GM12892 (cell line): ENCODE measurements at places on chromosomes 6 and 20.

GRCh38 chr6:24916496-24916895 lies 19.3 kb downstream of the RIPOR2 start:
- no peak for DNase-seq

DNA sequence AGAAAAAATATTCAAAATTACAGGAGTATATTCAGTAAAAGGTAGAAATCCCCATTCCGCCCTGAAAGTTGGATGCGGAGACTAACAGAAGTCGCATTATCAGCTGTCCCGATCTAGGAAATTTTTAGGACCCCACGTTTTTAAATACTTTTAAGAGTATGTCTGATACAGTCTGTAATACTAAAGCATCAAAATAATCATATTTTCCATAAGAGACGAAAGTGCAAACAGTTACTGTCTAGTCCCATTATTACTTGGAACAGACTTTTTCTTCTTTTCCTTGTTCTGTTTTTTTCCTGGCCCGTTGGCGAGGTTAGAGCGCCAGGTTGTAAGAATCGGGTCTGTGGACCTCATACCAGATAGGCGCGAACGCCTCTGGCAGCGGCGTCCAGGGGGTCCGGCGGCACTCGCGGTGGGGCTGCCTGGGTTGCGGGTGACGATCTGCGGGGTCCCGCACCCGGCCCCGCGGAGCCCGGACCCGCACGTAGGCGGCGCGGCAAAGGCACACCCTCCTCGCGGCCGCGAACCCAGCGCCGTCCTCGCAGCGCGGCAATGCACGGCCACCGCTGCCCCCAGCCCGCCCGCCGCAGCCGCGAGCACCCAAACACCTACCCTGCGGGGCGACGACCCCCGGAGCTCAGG lies 460 bp downstream of the PLAGL1 start:
- DNase-seq: no peak

DNA sequence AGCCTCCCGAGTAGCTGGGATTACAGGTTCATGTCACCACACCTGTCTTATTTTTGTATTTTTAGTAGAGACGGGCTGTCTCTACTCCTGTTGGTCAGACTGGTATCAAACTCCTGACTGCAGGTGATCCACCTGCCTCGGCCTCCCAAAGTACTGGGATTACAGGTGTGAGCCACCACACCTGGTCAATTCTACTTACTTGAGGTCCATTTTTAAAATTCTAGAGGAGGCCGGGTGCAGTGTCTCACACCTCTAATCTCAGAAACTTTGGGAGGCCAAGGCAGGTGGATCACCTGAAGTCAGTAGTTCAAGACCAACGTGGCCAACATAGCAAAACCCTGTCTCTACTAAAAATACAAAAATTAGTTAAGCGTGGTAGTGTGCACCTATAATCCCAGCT lies 7.8 kb downstream of the RIPOR3 start:
- no peak for DNase-seq

- peak; percentile 88 for DNase-seq
These were observed 45.9 kb downstream of the FGD2 start for GRCh38 chr6:37051138-37052026.

- no peak for DNase-seq
These were observed 33.5 kb downstream of the DACT2 start for GRCh38 chr6:168286116-168286515.

DNA sequence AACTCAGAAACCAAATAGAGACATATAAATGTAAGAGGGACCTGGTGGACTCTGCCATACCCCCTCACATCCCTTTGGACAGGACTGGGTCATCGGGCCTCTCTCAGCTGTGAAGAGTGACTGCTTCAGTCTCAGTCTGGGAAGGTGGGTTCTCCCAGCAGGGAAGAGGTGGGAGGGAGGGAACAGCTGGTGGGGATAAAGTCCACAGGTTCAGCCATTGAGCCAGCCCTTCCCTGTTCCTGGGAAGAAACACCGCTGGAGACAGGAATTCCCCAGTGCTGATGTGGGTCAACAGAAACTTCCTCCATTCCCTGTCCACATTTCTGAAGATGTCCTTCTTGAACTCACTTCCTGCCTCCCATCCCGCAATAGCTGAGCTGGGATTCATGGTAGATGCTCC lies 209.2 kb upstream of the PMEPA1 start:
- no peak for DNase-seq

- no peak for DNase-seq
These were observed 48.6 kb downstream of the TPD52L1 start for GRCh38 chr6:125201961-125202729.

DNA sequence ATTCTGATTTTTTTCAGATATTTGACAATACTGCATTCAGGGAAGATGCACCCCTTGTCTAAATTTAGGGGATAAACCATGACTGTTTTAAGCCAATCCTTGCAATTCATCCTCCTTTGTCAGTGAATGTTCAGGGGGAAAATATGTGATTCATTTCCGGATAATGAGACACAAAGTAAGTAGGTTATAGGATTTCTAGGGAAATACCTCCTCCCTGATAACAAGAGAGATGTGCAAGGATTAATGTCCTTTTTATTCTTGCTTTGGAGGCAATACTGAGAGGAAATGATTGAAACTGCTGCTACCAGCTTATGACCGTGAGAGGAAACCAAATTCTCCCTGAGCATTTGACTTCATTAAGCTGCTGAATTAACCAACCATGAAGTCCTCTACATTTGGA lies 161.3 kb upstream of the EYA4 start:
- DNase-seq: no peak

- DNase-seq: no peak
These were observed 409.3 kb upstream of the RUNX2 start for GRCh38 chr6:44918671-44919296.

GRCh38 chr6:49225471-49225870 lies 237.6 kb downstream of the MMUT start:
- no peak for DNase-seq

DNA sequence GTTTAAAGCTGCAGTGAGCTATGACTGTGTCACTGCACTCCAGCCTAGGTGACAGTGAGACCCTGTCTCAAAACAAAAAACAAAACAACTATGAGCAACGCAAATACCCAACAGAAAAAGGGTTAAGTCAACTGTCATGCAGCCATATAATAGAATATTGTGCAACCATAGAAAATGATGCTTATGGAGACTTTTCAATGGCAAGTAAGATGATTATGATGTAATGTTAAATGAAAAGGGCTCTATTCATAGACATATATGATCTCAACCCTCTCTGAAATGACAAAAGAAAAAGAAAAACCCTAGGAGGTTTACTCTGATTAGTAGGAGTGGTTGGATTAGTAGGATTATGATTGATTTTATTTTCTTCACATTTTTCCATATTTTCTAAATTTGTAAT lies 41.3 kb upstream of the TBC1D7 start:
- no peak for DNase-seq

GRCh38 chr6:72560721-72561593 lies 60.9 kb upstream of the KCNQ5 start:
- DNase-seq: no peak
